ENCODE measurements at places on chromosomes 3 and 15. TPM values are rescaled to one million over a fixed set of nuclear protein-coding genes. Genes with fewer than 3 reads are reported as not detected.

DNA sequence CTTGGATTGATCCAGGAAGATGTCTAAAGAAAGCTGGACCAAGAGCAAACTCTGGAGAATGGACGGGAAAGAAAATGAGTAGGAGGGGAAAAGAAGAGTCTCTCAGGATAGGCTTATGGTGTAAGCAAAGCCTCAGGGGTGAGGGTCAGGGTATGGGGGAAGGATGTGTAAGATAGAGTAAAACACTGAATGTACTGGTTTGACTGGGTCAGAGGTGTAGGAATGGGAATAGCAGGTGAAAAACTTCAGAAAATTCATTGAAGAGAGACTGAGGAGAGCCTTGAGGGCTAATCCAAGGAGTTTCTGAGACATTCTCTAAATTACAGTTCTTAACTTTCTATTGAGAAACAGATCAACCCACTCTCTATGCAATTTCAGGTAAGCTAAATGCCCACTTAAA, 857.3 kb downstream of the FHIT start:
- no peaks in the 10 kb centered on the region for H3K4me1 ChIP-seq
- no peaks in the 10 kb centered on the region for H3K36me3 ChIP-seq
- no peak overlapping the region for H3K4me3 ChIP-seq
- H3K27me3 ChIP-seq, result no peaks in the 10 kb centered on the region
- no peak for DNase-seq

DNA sequence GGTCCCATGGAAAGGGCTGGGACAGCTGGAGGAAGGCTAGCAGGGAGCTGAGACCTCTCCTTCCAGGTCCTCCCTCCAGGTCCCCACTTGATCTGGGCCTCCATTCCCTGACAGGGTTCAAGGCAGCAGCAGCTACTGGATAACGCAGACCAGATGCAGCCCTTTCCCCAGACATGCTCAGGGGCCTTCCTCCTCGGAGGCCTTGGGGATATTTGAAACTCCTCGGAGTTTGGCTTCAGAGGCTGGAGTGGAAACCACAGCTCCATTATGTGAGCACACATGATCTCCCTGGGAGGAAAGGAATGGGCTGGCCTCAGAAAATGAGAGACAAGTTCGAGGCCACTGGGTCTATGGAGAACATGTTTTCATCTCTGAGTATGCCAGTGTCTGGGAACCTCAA, 119.3 kb downstream of the SMAD6 start:
- no peak overlapping the region for H3K4me3 ChIP-seq
- no peaks in the 10 kb centered on the region for H3K36me3 ChIP-seq
- H3K27me3 ChIP-seq, result no peaks in the 10 kb centered on the region
- no peak overlapping the region for H3K27ac ChIP-seq
- DNase-seq, result no peak

DNA sequence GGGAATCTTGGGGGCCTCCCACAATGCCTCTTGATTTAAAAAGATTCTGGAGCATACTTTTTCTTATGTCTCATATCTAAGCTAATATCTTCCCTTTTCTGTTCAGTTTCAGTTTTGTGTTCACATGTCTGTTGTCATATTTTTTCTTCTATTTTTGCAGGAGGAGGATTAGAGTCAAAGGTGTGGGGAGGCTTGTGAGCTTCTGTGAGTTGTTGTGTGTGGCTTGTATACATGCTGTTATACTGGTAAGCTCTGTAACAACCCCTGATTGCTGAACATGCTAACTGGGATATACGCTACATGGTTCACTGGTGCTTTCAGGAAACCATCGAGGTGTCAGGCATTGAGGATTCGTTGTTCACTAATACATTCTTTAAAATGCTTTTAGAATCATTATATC, 83.5 kb downstream of the SLC25A26 start:
- no peak for DNase-seq
- H3K36me3 ChIP-seq, result no peaks in the 10 kb centered on the region
- no peaks in the 10 kb centered on the region for H3K27me3 ChIP-seq

DNA sequence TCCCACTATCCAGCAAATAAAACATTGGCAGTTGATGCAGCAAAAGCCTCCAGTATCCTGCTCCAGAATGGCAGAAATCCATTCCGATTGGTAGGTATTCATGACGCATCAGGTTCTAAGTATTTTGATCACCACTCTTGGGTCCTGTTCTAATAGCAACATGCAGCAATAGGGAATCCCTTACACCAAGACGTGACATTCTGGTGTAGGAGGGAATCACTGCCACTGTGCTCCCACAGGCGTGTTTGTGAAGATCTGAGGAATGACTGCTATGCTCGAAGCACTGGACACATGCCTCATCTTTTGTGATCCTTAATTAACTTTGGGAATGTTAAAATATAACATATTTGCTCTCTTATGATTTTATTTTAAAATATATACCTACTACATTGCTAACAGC, 552.9 kb downstream of the MECOM start:
- no peak overlapping the region for H3K4me3 ChIP-seq
- peak overlapping the region; percentile 66 for H3K27ac ChIP-seq
- no peak for DNase-seq
- H3K27me3 ChIP-seq, result no peaks in the 10 kb centered on the region

SEMA3B gene
- total RNA-seq, result 24.2 TPM

DNA sequence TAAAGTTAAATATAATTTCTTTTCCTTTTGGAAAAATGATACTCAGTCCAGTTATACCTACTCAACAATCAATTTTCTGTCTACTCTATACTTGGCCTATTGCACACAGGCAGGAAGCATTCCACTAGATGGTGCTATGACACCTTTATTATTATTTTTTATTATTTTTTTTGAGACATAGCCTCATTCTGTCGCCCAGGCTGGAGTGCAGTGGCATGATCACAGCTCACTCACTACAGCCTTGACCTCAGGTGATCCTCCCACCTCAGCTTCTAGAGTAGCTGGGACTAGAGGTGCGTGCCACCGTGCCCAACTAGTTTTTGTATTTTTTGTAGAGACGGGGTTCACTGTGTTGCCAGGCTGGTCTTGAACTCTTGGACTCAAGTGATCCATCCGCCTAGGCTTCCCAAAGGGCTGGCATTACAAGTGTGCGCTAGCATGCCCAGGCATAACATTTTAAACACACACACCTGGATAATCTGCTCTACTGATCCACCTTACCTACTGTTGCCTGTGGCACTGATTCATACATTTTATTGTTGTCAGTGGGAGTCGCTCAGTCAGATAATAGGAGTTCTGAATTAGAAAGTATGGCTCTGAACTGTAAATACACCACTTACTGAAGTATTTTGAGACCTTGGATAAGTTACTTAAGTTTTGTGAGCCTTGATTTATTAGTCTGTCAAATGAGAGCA, 56.2 kb downstream of the EIF3J start:
- no peaks in the 10 kb centered on the region for H3K4me1 ChIP-seq
- H3K4me3 ChIP-seq, result no peak overlapping the region
- no peak for DNase-seq
- H3K27ac ChIP-seq, result no peak overlapping the region

PPP1R14D gene
- not detected for total RNA-seq

FMN1 gene
- total RNA-seq, result 4.3 TPM

DPPA2 gene
- not detected for total RNA-seq

GRCh38 chr3:17195856-17196604, 311.3 kb downstream of the PLCL2 start:
- H3K27me3 ChIP-seq, result no peaks in the 10 kb centered on the region
- peaks cover 14% of the 10 kb centered on the region for H3K4me1 ChIP-seq
- H3K4me3 ChIP-seq, result no peak overlapping the region
- no peaks in the 10 kb centered on the region for H3K36me3 ChIP-seq
- H3K27ac ChIP-seq, result peak overlapping the region; percentile 58

GRCh38 chr3:36418296-36418695, 38.0 kb downstream of the STAC start:
- H3K27me3 ChIP-seq, result no peaks in the 10 kb centered on the region
- no peak for DNase-seq
- no peak overlapping the region for H3K4me3 ChIP-seq
- H3K4me1 ChIP-seq, result no peaks in the 10 kb centered on the region
- peaks cover 4% of the 10 kb centered on the region for H3K36me3 ChIP-seq

DNA sequence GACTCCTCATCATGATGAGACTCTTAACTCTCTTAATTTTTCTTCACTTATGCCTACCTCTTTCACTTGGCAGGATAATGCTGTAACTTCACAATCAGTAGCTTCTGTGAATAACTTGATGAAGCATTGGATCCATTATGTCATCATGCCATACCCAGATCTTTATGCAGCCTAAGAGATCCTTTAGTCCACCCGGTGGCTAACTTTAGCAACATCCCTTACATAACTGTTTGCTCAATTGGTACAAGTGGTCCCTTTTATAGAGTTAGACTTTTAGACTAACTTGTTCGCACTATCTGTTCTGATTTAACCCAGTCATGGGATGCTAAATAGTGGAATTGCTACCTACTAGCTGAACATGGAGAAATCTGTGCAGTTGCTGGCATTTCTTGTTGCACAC, 184.5 kb downstream of the USP13 start:
- H3K36me3 ChIP-seq, result no peaks in the 10 kb centered on the region
- H3K4me1 ChIP-seq, result no peaks in the 10 kb centered on the region
- no peak overlapping the region for H3K27ac ChIP-seq
- H3K27me3 ChIP-seq, result no peaks in the 10 kb centered on the region

MST1R gene
- not detected for total RNA-seq

DNA sequence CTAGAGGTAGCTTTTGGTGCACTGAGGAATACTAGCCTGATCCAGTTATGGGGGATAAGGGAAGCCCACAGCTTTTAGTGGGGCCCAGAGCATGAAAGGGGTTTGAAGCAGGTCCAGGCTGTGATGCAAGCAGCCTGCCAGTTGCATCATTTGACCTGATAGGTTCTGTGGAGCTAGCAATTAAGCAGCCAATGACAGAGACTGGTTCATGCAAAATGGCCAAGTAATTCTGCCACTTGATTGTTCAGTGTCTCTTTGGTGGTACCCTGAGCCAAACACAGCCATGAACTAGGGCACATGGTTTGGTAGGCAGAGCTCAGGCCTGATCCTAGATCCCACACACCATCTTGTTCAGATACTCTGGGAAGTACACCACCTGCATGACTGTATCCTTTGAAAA, 91.0 kb upstream of the PRR23C start:
- H3K36me3 ChIP-seq, result no peaks in the 10 kb centered on the region
- DNase-seq, result no peak
- no peaks in the 10 kb centered on the region for H3K4me1 ChIP-seq

GRCh38 chr3:20173844-20174410, 12.1 kb downstream of the SGO1 start:
- H3K4me1 ChIP-seq, result no peaks in the 10 kb centered on the region
- no peak overlapping the region for H3K4me3 ChIP-seq
- H3K27me3 ChIP-seq, result no peaks in the 10 kb centered on the region
- DNase-seq, result no peak

- H3K27ac ChIP-seq, result no peak overlapping the region
- peak; percentile 71 for DNase-seq
- no peaks in the 10 kb centered on the region for H3K36me3 ChIP-seq
- H3K4me1 ChIP-seq, result no peaks in the 10 kb centered on the region
- H3K27me3 ChIP-seq, result no peaks in the 10 kb centered on the region
Observed at GRCh38 chr3:57048052-57048671, 12.3 kb upstream of the SPATA12 start.

GRCh38 chr3:108970561-108970960, 16.9 kb upstream of the GUCA1C start:
- H3K36me3 ChIP-seq, result no peaks in the 10 kb centered on the region
- no peaks in the 10 kb centered on the region for H3K4me1 ChIP-seq
- DNase-seq, result no peak
- H3K27me3 ChIP-seq, result no peaks in the 10 kb centered on the region
- H3K27ac ChIP-seq, result no peak overlapping the region

GRCh38 chr15:58484791-58485600, 53.2 kb downstream of the LIPC start:
- H3K4me1 ChIP-seq, result no peaks in the 10 kb centered on the region
- no peak overlapping the region for H3K27ac ChIP-seq
- H3K4me3 ChIP-seq, result no peak overlapping the region
- H3K36me3 ChIP-seq, result no peaks in the 10 kb centered on the region
- no peaks in the 10 kb centered on the region for H3K27me3 ChIP-seq
- DNase-seq, result no peak

SKOR1 gene
- total RNA-seq, result not detected

DNA sequence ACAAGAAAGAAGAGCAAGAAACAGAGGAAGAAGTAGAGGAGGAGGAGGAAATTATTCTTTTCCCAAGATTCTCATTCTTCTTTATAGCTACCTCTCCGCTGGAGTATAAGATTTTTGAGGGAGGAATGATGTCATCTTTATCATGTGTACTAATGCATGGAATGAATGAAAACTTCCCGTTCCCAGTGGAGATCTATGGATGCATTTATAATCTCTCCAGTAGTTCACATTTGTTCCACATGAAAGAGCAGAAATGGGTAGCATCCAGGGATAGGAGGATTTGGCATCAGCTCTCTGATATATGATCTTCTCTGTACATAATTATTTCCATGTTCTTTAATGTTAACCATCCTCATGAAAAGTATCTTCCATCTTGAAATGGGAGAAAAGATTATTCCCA, 244.4 kb downstream of the ADAMTSL3 start:
- H3K4me3 ChIP-seq, result no peak overlapping the region
- no peak for DNase-seq
- H3K27me3 ChIP-seq, result no peaks in the 10 kb centered on the region

SPESP1 gene
- 6.1 TPM for total RNA-seq

DNA sequence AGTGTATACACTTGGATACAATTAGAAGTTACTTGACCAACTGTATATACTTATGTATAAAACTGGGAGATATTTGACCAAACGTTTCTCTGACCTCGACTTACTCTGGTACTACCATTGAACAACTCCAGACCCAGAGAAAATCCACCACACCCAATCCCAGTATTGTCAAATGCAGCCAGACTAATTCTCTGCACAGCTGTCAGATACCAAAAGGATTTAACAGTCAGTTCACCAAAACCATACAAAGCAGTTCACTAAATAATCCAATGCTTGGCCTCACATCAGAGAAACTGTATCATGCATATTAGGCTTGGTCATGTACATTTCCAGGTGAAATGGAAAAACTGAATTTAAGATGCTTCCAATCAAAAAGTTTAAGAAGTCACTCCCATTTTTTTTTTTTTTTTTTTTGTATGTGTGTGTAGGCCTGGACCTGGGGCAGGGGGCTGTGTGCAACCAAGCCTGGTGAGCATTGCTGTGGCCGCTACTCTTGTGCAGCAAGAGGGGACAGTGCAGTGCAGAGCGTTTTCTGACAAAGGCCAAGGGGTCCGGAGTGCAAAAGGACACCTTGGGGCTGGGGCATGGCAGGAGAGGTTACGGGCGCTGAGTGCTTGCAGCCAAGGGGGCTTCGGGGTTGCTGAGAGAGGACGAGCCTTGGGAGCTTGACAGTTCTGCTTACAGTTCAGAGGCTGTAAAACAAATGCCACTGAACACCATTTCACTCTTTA, 1.4 kb downstream of the TOMM70 start:
- H3K27me3 ChIP-seq, result no peaks in the 10 kb centered on the region
- peak overlapping the region; percentile 92 for H3K4me3 ChIP-seq
- peaks cover 30% of the 10 kb centered on the region for H3K4me1 ChIP-seq
- DNase-seq, result no peak
- no peaks in the 10 kb centered on the region for H3K36me3 ChIP-seq

GRCh38 chr15:95362306-95362705, 968.2 kb upstream of the NR2F2 start:
- H3K4me1 ChIP-seq, result no peaks in the 10 kb centered on the region
- no peak overlapping the region for H3K27ac ChIP-seq
- DNase-seq, result no peak
- H3K4me3 ChIP-seq, result no peak overlapping the region

GRCh38 chr3:163547014-163547685, 1531.1 kb downstream of the SI start:
- no peaks in the 10 kb centered on the region for H3K4me1 ChIP-seq
- DNase-seq, result no peak
- H3K4me3 ChIP-seq, result no peak overlapping the region
- H3K36me3 ChIP-seq, result no peaks in the 10 kb centered on the region
- no peaks in the 10 kb centered on the region for H3K27me3 ChIP-seq
